ENCODE measurements at places on chromosomes 1 and 21.

GRCh38 chr1:176217461-176218099 is 10.5 kb upstream of the COP1 start:
- DNase-seq = no peak

- DNase-seq = peak; percentile 71
Observed at GRCh38 chr1:115107516-115108260, 18.4 kb upstream of the TSPAN2 start.

DNA sequence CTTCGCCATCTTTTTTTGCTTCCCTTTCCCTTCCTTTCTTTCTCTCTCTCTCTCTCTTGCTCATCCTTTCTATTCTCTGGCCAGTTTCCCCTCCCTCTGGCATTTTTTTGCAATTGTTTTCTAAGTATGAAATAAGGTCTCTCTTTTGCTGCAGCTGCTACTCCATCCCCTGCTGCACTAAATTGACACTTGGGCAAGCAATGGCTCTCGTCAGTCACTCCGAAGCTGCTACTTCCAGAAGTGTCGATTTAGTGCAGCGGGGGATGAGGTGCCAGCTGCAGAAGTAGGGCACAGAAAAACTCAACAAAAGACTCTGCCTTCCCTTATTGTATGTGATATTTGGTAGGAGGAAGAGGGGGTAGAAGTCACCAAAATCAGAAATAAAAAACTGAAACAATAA is 642.3 kb downstream of the RWDD3 start:
- DNase-seq = no peak

DNA sequence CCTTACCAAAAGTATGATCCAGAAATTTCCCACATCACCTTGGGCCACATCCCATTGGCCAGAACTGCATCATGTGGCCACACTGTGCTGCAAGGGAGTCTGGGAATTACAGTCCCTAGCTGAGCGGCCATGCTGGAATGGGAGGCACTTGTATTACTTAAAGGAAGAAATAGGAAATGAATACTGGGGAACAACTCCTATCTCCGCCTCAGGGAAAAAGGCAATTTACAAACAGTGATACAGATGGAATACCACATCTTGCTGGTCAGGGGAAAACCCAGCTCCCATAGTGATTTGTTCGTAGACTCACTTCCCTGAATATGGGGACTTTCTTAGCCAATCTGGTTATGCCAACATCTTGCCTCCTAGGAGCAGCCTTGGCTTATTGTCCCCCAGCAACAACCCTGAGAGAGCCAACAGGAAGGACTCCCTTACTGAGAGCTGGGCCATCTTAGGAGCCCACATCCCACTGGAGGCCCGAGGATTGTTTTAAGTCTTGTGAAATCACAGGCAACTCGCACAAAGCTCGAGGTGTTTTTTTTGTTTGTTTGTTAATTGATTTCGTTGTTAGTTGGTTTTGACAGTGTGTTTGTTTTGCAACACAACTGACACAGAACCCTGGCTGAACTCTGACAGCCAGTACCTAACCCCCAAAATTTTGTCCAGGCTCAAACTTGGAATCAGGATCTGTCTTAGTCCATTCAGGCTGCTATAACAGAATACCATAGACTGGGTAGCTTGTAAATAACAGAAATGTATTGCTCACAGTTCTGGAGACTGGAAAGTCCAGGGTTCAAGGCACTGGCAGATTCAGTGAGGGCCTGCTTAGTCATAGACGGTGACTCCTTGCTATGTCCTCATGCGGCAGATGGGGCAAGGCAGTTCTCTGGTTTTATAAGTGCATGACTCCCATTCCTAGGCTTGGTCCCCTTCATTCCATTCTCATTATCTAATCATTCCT is 14.9 kb downstream of the CDA start:
- DNase-seq = peak; percentile 93

DNA sequence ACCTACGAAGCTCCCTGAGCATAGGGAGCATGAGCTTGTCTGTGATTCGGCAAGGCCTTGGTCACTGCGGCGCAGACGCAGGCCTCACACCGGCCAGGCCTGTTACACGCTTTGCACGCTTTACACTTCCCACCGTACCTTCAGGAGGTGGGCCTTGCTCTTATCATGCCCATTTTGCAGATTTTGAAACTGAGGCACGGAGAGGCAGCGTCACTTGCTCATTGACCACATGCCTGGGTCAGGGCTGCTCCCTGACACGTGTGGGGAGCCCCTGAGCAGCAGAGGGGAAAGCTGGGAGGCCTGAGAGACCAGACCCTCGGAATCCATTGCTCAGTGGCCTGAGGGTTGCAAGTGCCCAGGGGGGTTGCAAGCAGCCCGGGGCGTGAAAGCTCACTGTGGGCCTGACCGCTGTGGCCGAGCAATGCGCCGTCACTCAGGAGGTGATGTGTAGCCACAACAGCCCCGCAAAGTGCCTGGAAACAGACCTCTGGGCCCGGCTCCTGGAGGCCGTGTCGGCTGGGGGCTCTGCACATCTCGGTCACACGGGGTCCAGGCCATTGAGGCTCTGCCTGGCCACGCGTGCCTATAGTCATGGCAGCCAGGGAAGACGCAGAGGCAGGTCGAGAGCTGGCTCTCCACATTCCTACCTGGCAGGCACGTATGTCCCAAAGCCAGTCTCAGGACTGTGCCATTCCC is 6.9 kb downstream of the ARHGEF16 start:
- DNase-seq = no peak

GRCh38 chr1:37342736-37343135 is 131.6 kb upstream of the ZC3H12A start:
- no peak for DNase-seq

GRCh38 chr1:241513378-241513777 is 6.2 kb downstream of the FH start:
- DNase-seq = no peak

GRCh38 chr1:53324728-53325297 is 3.1 kb downstream of the LRP8 start:
- no peak for DNase-seq

DNA sequence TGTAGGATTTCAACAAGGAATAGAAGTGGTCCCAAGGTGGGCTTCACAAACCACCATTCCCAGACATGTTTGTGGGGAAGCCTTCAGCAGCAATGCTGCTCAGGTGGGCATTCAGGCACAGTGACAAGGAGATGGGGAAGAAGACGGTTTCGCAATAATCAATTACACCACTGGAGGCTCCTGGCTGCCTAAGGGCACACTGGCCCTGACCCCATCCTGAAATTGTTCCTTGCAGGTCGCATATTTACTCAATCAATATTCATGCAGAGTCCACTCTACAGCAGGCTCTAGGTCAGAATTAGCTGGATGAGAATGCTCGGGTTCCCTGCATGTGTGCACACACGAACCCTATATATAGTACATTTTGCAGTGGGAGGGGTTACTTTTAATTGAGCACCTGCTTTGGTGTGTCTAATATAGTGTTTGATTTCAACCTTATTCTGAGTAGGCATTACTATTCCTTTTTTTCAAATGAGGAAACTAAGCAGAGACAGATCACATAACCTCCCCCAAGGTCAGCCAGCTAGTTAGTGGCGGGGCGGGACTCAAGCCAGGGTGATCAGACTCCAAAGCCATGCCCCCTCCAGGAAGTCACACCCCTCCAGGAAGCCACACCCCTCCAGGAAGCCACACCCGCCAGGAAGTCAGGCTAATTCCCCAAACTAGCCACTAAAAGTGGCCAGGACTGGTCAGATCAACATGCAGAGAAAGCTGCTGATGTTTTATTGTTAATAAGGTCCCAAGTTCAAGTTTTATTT is 106.5 kb downstream of the HLCS start:
- DNase-seq = peak; percentile 68

GRCh38 chr1:21508580-21509350 is 458 bp upstream of the ALPL start:
- no peak for DNase-seq

GRCh38 chr1:172451002-172451443 is 7.2 kb upstream of the PIGC start:
- peak; percentile 86 for DNase-seq

DNA sequence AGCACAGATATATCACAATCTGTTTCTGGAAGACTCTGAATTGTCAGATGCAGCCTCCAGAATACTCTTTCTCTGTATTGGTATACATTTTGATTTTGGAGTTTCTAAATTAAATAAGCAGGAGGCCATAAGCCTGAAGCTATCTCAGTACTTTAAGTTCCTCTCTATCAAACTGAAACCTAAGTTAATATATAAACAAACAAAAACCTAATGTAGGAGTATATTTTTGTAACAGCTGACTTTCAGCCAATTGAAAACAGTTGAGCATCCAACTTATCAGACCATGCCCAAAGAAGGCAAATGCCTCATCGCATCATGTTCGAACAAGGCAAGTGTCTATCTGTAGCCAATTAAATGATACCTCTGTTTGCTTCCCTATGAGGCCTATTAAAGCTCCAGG is 1054.4 kb downstream of the AMY1C start:
- DNase-seq = no peak

GRCh38 chr1:98749152-98749756 is 87.7 kb downstream of the SNX7 start:
- DNase-seq = peak; percentile 14

- no peak for DNase-seq
Observed at GRCh38 chr1:65525266-65526048, 105.0 kb downstream of the LEPR start.

DNA sequence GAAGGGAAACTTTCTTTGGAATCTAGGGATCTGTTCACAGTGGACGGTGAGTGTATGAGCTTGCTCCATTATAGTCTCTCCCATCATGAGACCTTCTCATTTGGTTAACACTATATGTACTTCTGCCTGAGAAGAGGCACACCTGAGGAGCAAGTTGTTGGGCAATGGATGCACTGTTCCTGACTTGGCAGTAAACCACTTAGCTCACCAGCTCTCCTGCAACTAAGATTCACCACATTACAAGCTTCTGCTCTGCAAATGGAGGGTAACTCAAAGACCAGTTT is 10.2 kb downstream of the MACF1 start:
- no peak for DNase-seq

GRCh38 chr1:204873714-204874113 is 3.1 kb downstream of the NFASC start:
- DNase-seq = no peak

GRCh38 chr1:79043506-79043905 is 37.0 kb upstream of the ADGRL4 start:
- DNase-seq = peak; percentile 12

DNA sequence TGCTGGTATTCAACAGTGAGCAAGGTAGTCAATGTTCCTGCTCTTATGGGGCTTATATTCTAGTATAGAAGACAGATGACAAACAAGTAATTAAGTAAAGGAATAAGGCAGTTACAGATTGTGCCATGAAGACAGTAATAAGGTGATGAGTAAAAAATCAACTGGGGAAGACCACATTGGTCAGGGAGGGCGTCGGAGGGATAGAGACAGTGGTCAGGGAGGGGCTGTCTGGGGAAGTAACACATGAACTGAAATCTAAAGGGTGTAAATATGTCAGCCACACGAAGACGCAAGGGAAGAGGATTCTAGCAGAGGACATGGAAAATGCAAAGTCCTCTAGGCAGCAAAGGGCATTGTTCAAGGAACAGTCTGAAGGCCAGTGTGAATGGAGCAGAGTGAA is 10.1 kb downstream of the IL12RB2 start:
- no peak for DNase-seq

GRCh38 chr21:40707656-40708244 is 139.2 kb downstream of the DSCAM start:
- no peak for DNase-seq

- no peak for DNase-seq
Observed at GRCh38 chr1:48058135-48059025, 61.2 kb upstream of the TRABD2B start.

- no peak for DNase-seq
Observed at GRCh38 chr1:156246781-156247459, 936 bp downstream of the PAQR6 start.

DNA sequence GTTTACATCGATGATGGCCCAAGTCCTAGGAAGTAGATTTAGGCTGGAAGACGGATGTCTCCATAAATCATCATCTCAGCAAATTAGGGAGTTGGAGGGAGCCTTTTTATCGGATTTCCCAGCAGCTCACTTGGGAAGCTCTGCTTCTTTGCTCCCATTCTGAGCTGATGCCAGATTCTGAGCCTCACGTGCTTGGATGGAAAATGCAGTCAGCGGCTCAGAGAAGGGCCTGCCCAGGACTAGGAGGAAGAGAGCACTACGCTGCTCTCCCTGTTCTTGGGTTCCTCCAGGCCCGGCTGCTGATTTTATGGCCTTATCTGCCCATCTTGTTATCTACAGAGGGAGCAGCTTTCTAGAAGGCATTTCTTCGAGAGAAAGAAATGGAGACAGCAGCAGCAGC is 42.0 kb downstream of the UBIAD1 start:
- DNase-seq = no peak

- DNase-seq = no peak
Observed at GRCh38 chr21:14454016-14455009, 71.4 kb upstream of the HSPA13 start.
